ENCODE measurements at places on chromosomes 3 and 15.

DNA sequence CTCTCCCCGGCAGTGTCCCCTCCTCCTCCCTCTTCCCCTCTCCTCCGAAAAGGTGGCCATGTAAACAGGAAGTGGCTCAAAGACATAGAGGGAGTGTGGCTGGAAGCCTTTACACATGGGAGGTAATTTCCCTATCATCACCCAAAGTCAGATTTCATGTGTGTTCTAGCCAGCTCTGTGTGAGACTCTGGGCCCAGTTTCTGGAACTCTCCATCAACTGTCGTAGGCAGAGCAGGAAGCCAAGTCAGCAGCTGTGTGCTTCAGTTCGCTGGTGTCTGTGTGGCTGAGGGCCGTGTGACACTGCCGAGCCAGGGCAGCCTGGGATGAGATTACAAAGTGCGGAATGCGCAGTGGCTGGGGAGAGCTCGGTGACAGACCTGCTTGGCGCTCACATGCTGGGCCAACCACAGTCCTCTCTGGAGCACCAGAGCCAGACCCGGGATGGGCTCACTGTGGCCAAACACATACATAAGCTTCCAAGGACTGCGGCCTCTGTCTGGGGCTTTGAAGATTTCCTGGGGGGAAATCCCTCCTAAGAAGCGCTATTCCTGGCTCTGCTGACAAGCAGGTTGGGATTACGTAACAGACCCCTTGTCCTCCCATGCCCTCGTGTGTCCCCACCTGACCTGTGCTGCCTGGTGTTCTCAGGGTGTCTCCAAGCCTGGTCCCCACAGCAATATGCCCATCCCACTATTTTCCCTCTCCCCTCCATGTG, 50.7 kb downstream of the UMPS start:
- no peak for DNase-seq

GRCh38 chr3:178084938-178085816, 451.1 kb upstream of the KCNMB2 start:
- DNase-seq, result no peak

GRCh38 chr15:51094606-51095569, at the start of gene TNFAIP8L3:
Gene TNFAIP8L3, minus strand, starts transcription at chr15:51094906. Its CDS starts 311 bp downstream, at chr15:51094595.
- no peak for DNase-seq

DNA sequence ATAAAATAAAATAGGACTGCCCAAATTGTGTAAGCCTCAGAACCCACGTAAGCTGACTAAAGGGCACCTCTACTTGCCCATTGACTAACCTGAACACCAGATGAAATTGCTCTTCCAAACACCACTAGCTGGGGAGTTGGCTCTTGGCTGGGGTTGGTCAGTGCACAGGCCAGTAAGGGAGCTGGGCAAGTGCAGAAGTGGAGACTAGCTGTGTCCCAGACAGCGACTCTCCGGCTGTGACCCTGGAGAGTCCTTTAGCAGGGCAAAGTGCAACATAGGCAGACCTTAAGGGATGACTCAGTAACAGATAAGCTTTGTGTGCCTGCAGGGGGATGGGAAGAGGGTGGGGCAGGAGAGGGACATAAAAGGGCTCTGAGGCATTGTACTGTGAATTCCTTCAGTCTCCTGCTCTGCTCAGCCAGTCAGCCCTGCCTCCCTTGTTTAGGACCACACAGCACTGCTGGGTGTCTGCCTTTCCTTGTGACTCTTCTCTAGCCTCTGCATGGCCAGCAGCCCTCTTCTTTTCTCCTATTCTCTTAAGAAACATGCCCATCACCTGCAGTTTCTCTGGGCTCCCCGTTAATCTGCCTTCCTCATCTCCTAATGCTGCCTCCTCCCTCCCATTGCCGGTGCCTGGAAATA, 13.2 kb downstream of the NR1I2 start:
- no peak for DNase-seq
